ENCODE measurements at places on chromosomes 12 and 14. TPM values are rescaled to one million over a fixed set of nuclear protein-coding genes. Genes with fewer than 3 reads are reported as not detected.
A peak's percentile ranks its signal among the peaks of the same experiment; 100 is the strongest.

Gene IL31
- not detected for total RNA-seq

Gene RND1
- 14.6 TPM for total RNA-seq

Gene LRP1-AS
- total RNA-seq: not detected

- DNase-seq: peak; percentile 40
Observed at GRCh38 chr12:102948941-102949352, 8.5 kb upstream of the ASCL1 start.

DNA sequence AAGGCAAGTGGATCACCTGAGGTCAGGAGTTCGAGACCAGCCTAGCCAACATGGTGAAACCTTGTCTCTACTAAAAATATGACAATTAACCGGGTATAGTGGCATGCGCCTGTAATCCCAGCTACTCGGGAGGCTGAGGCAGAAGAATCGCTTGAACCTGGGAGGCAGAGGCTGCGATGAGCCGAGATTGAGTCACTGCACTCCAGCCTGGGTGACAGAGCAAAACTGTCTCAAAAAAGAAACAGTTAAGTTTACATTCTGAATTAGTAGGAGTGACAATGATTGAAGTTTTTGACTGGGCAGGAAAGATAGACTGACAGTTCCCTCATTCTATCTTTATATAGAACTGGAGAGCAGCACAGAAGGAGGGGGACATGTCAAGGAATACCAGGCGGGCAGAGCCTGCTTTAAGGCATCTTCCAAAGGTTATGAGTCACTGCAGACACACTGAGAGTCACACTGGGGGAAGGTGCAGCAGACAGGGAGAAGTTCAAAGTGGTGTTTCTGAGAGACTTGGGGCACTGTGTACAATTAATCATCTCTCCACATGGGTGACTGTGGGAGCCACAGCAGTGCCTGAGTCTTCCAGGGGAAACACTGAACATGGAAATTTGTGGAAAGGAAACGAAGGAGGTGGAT, 42.8 kb upstream of the RNASE3 start:
- no peak for DNase-seq

- DNase-seq: no peak
Observed at GRCh38 chr12:120639771-120640721, at the start of gene CABP1. CABP1 (plus strand) TSS chr12:120640626; CDS start chr12:120640686, 60 bp downstream.

DNA sequence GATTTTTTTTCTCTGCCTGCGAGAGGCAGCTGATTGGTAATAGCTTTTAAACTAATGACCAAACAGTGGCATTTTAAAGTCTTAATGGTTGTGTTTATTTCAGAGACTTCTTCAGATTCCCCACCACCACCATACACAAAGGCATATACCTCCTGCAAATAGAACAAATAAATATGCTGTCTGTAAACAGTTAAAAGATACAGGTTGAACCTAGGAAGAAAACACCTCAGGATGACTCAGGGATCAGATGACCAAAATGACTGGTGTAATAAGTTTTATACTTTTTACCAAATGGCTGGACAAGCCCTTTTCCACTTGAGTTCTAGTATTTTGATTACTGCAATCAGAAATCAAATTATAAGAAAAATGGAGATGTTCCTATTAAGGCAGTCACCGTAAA, 364.1 kb downstream of the PAWR start:
- no peak for DNase-seq

GRCh38 chr12:110742096-110742717, 484 bp downstream of the PPP1CC start:
- DNase-seq: no peak

- no peak for DNase-seq
Observed at GRCh38 chr12:48767047-48767446, 21.8 kb downstream of the ADCY6 start.
